Naive thymus-derived CD8-positive, alpha-beta T cell (primary cell): ENCODE measurements at places on chromosomes 3 and 15. TPM values are rescaled to one million over a fixed set of nuclear protein-coding genes. Genes with fewer than 3 reads are reported as not detected.

The PLA2G4B gene
- 64.9 TPM for total RNA-seq

The OXTR gene
- total RNA-seq: 0.58 TPM

The EOMES gene
- 4.6 TPM for total RNA-seq

The ROPN1 gene
- total RNA-seq: not detected

The IP6K1 gene
- 53.4 TPM for total RNA-seq

The RAB6B gene
- total RNA-seq: not detected

The NEK11 gene
- 5.7 TPM for total RNA-seq

The ALDH1A3 gene
- total RNA-seq: not detected

The ZBBX gene
- not detected for total RNA-seq

The CCR5 gene
- 0.23 TPM for total RNA-seq

DNA sequence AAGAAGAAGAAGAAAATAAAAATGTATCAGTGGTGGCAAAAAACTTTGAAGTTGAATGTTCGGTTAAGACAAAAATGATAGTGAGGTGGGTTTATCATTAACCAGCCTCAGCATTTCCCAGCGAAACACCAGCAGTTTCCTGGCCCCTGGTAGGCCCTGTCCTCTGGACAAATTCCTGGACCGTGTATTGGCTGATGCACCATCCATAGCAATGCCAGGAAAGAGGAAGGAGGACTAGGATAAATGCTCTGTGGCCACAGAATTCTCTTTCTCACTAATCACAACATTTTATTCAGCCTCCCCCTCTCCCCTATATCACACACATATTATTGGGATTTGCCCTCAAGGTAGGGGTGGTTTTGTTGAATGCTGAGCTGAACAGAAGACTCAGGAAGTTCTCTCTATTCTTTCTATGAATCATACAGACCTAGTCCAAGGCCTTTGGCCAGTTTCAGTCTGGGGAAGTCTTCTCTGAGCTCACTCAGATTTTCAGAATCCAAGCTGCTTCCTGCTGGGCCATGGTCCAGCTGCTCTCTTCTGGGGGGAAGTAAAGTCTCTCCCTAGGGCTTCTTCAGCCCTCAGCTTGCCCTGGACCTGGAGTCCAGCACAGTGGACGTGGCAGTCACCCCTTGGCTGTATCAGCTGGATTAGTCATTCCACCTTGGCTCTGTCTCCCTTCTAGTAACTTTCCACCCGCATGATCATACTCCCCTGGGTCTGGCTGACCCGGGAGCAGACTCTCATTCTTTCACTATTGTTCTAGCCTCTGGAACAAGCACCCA lies 27.6 kb downstream of the SLC28A1 start:
- no peak for DNase-seq

- DNase-seq: no peak
These were observed 96.3 kb upstream of the ALDH1A3 start for GRCh38 chr15:100783291-100783690.

DNA sequence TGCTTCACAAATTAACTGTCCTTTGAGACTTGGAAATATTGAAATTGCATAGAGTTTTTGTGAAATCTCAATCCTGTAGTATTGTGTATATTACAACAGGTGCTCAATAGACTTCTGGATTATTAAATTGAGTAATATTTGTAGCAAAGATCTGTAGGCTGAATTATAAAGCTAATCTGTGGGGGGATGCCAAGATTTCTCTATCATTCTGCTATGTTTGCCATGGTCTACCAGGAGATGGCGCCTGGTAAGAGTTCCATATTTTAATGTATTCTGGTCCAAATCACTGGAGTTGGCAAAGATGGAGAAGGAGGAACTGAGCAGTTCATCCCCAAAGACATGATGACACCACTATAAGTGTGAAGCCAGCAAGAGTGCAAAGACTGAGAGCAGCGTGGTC lies 340.9 kb upstream of the TPRG1 start:
- no peak for DNase-seq

GRCh38 chr15:52789601-52790168 lies 451 bp downstream of the ONECUT1 start:
- no peak for DNase-seq

- no peak for DNase-seq
These were observed 13.9 kb upstream of the PRICKLE2 start for GRCh38 chr3:64238971-64239667.

DNA sequence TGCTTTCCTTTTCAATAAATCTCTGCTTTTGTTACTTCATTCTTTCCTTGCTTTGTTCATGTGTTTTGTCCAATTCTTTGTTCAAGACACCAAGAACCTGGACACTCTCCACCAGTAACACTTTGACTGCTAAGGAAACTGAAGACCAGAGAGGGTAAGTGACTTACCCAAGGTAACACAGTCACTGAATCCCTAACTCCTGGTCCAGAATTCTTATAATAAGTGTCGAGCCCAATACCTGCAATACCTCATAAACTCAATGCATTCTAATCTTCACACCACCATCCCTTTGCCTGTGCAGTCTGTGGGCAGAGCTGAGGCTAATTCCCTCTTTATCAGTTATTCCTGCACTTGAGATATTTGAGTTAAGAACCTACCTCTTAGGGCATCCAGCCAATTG lies 237.8 kb downstream of the UACA start:
- DNase-seq: no peak

DNA sequence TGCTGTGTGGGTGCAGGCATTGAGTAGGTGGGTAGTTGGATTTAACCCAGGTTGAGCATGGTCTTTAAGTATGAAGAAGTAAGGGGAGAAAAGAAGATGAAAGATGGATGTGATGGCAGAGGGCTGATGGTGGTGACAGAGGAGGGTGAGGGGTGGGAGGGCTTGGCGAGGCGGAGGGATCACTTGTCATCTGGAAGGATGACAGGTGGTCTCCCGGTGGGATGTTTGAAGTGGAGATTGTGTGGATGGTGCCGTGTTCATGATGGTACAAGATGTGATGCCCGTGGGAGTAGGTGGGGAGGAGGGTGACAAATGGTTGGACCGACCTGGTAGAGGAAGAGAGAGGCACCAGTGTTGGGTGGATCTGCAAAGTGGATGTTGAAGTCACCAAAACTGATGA lies 208.8 kb downstream of the RPLP1 start:
- DNase-seq: no peak

- no peak for DNase-seq
These were observed 20.6 kb downstream of the COL8A1 start for GRCh38 chr3:99659032-99659431.

- DNase-seq: no peak
These were observed 110.7 kb upstream of the CDIN1 start for GRCh38 chr15:36468746-36469145.

GRCh38 chr3:128390867-128391266 lies 75.8 kb downstream of the DNAJB8 start:
- DNase-seq: no peak

GRCh38 chr3:13240928-13241618 lies 167.8 kb upstream of the IQSEC1 start:
- DNase-seq: no peak

DNA sequence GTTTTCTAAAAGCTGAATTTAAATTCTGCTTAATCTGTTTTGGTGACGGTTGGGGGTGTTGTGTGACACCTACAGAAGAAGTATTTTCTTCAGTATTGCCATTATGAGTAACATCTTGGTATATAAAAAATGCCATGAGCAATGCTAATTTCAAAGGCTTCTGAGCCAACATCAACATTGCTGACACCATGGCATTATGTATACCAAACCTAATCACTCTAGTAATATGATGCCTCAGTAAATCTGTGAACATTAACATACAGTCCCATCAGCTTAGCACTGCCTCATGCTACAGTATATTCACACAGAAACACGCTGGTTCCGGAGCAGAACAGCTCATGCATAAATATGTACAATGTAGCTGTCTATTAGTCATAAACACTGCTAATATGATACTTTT lies 75.8 kb downstream of the ZPLD1 start:
- DNase-seq: no peak
